ENCODE measurements at places on chromosomes 12 and 14.
A peak's percentile ranks its signal among the peaks of the same experiment; 100 is the strongest.

DNA sequence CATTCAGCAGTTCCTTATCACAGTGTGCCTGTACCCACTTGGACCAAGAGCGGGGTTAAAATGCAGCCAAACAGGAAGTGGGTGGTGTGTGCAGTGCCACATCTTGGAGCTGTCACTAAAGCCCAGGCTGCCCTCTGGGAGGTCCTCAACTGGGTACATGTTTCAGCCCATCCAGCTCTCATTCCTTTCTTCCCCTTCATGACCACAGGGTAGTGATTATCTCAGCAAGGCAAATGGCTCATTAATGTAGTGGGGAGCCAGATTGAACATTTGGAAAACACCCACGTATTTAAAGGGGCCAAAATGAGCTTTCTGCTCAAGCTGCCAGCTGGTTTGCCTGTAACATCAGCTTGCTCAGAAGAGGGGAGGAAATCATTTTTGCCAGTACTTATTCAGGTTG, 210.8 kb upstream of the BTG1 start:
- no peak for DNase-seq

- DNase-seq, result no peak
Measured at GRCh38 chr12:108832730-108833354, 24.5 kb downstream of the SSH1 start.

- DNase-seq, result no peak
Measured at GRCh38 chr12:54412786-54413185, 6.3 kb downstream of the ITGA5 start.

DNA sequence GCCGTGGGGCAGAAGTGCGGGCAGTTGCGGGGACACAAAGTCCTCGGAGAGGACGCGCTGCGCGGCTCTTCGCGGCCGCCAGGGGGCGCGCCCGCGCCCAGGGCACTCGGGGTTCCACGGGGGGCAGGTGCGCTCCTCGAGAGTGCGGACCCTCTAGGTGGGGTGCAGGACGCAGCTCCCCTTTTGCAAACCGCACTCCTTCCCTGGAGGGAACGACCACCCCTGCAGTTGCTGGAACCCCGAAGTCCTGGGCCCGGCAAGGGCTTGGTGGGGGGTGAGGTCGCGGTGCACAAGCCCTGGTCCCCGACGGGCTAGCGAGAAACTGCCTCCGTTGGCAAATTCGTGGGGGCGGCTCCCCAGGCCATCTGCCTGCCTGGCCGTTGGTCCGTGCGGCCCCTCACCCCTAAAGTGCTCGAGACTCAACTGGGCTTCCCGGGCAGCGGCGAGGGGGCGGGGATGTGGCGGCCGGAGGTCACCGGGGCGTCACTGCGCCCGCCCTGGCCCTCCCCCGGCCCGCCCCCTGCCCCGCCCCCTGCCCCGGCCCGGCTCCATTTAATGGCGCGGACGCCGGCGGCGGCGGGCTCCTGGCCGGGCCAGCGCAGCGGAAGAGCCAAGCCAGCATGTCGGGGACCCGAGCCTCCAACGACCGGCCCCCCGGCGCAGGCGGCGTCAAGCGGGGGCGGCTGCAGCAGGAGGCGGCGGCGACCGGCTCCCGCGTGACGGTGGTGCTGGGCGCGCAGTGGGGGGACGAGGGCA, at the start of gene ADSS1:
ADSS1 (plus strand) TSS at position 579 of the 756 bp plus-strand sequence; CDS start at position 621, 42 bp downstream.
- peak; percentile 98 for DNase-seq

DNA sequence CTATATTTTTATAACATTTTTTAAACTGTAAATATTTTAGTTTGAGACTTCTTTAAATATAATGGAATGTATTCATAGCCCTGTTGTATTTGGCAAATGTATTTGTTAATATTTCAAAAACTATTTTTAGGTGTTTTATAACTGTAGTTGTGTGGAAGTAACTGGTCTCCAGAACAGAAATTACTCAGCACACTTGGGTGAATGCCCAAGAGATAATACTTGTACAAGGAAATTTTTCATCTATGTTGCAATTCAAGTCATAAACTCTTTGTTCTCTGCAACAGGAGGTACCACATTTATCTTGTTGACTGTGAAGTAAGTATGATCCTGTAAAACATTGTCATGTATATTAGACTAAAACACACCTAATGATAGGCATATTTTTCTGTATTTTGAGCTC, 72.8 kb downstream of the SLCO1B3 start:
- no peak for DNase-seq

DNA sequence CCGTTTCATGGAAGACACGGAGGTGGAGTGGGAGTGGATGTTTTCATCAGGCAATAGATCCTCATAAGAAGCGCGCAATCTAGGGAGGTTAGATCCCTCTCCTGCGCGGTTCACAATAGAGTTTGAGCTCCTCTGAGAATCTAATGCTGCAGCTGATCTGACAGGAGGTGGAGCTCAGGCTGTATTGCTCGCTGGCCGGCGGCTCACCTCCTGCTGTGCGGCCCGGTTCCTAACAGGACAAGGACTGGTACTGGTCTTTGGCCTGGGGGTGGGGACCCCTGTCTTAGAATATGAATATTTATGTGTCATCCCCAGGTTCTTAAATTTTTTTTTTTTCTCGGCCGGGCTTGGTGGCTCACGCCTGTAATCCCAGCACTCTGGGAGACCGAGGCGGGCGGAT, 36.7 kb downstream of the PRICKLE1 start:
- no peak for DNase-seq

- DNase-seq, result no peak
Measured at GRCh38 chr12:89334548-89335169, 17.6 kb downstream of the DUSP6 start.

DNA sequence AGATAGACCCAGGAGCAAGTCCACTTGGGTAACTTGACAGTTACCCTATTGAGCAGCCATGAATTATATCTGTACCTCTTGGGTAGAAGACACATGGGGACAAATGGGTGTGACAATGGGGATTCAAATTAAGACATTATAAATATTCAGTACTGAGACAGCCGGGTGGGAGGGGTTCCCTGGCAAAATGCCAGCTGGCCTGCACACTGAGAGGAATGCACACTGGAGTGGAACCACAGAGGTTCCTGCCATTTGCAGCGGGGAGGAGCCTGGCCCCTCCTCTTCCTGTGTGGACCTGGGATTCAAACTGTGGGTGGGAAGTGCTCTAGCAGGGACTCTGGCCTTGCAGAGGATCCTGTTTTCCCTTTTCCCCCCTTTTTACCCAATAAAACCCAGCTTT, 118.7 kb upstream of the CDKN3 start:
- no peak for DNase-seq

- DNase-seq, result no peak
Measured at GRCh38 chr12:5525783-5526367, 94.0 kb downstream of the NTF3 start.

- no peak for DNase-seq
Measured at GRCh38 chr12:109893261-109893995, 6.6 kb upstream of the TCHP start.

DNA sequence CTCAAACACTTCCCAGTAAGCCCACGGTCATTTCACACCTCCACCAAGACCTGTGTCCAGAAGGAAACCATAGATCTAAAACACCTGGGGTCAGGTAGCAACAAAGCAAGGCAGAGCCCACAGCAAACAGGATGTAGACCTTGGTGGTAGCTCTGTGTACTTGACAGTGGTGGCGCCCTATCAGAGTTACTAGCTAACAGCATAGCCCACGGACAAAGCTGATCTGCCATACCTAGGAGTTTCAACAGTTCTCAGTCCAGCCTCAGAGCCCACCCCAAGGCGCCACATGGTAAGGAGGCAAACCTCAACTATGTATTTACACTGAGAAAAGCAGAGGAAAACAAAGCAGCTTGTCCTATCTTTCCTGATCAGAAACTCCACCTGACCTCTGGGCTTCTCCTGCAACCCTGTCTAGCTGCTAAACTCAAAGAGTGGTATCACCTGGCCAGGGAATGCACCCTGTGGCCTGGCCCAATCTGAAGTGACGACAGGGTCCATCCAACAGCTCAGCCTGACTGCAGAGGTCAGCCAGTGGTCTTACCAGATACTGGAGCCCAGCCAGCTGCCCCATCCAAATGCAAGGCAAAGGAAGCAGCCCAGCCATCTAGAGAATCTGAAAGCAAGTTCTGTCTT, 46.3 kb downstream of the STON2 start:
- DNase-seq, result no peak

DNA sequence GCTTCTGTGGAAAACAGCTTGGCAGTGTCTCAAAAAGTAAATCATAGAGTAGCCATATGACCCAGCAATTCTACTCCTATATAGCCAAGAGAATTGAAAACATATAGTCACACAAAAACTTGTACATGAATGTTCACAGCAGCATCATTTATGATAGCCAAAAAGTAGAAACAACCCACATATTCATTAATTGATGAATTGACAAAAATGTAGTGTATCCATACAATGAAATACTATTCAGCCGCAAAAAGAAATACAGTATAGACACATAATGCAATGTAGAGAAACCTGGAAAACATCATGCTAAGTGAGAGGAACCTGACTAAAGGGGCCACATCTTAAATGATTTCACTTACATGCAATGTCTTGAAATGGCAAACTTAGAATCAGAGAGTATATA, 326.6 kb downstream of the KCNH5 start:
- no peak for DNase-seq

- DNase-seq, result peak; percentile 30
Measured at GRCh38 chr12:112380663-112381405, 1.4 kb downstream of the HECTD4 start.

DNA sequence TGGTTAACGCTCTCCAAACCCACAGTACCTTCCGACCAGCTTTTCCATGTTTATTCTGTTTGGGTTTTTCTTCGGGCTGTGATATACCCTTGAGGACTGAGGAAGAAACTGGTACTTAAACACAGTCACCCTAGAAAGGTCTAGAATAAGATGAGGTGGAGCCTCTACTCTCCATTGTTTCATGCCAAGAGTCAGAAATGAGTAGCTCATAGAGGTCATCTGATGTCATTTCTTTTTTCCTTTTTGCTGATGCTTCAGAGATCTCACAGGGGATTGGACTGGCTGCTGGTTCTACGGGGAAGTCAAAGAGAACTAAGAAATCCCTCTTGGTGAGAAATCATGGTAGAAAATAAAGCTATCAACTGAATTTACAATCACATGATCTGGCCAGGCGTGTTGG, 538.2 kb upstream of the TMEM132C start:
- DNase-seq, result no peak

DNA sequence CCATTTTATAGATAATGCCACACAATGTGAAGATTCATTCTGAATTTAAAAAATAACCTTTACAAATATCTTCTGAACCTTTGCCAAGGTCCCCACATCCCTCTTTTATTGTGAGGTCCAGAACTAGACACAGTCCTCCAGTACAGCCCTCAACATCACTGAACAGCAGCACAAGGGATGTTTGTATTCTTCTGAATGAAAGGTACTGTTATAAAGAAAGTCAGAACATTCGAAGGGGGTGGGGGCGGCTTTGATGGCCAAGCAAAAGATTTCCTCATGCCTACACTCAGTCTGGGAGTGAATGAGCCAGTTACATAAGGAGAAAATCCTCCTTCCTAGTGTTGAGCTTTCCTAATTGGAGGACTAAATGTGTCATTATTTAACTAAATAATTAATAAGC, 77.3 kb downstream of the PPM1A start:
- no peak for DNase-seq

- no peak for DNase-seq
Measured at GRCh38 chr12:63882844-63883243, 38.3 kb downstream of the SRGAP1 start.

- no peak for DNase-seq
Measured at GRCh38 chr14:98915625-98916024, 356.4 kb downstream of the BCL11B start.

DNA sequence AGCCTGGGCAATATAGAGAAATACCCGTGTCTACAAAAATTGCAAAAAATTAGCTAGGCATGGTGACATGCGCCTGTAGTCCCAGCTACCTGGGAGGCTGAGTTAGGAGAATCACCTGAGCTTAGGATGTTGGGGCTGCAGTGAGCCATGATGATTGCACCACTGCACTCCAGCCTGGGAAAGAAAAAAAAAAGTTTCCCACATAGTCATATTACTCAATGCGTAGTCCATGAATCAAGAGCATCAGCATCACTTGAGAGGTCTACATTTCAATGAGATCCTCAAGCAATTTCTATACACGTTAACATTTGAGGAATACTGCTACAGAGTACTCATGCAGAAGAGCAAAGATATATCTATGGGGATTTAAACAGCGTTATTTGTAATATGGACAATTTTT, 5.2 kb upstream of the LRRC23 start:
- no peak for DNase-seq

DNA sequence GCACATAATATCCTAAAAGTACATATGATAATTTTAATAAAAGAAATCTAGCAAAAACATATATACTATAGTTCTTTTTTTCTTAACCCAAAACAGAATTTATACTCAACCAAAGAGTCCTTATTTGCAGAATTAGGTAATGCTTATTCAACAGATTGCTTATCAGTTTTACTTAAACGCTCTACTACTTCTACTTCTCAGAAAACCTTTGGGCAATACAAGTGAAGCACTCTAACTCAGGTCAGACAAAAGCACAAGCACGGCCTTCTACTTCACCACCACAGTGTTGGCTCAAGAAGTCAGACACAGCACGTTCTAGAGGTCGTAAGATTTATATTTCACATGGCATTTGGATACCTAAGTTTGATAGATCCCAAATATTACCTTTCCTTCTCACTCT, 29.2 kb downstream of the DICER1 start:
- no peak for DNase-seq

- DNase-seq, result peak; percentile 21
Measured at GRCh38 chr12:124240493-124240892, 54.4 kb upstream of the RFLNA start.

GRCh38 chr14:56816574-56817391, 6.5 kb upstream of the OTX2 start:
- DNase-seq, result no peak

DNA sequence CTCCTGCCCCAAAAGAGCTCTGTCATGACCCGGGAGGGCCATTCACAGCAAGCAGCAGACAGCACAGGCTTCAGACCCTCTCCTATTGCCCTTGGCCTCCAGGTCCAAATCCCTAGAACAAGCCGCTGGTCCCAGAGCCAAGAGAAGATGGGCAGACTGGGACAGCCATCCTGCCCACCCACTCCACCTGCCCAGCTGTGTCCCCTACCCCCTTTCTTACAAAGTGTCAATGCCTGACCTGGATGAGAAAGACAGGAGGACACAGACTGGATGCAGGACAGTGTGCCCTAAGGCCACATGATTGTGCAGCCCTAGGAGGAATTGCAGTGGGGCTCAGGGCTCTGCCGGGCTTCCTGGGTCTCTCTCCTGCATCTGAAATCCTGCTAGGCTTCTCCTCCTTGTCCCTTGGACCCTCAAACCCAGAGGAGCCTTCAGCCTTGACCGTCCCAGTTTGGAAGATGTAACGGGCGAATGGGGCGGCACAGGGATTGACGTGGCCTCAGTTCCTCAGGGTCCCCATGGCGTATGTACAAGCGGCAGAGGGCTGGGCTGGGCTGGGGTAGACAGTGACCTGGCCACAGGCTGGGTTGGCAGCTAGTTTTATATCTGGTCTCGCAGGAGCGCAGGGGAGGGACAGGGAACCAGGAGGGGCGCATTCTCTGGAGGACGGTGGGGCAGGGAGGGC, 27.1 kb upstream of the BCDIN3D start:
- DNase-seq, result no peak

DNA sequence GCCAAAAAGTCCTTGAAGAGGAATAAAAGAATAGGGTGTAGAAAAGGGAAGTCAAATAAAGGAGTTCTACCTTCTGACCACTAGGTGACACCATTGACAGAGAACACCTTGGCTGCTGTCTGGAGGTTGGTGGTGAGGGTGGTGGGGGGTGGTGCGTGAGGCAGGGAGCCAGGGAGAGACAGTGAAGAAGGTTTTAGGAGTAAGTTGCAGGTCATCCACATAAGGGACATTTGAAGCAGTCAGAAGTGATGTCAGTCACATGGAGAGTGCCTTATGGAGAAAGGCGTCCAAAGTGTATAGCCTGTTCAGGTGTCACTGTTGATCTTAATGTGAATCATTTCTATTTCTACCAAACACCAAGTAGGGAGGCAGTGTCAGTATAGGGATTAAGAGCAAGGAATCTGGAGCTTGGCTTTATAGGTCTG, 279.3 kb upstream of the DDHD1 start:
- peak; percentile 60 for DNase-seq

Measured in GM20000 (cell line).